ENCODE measurements at places on chromosomes 4 and X.

DNA sequence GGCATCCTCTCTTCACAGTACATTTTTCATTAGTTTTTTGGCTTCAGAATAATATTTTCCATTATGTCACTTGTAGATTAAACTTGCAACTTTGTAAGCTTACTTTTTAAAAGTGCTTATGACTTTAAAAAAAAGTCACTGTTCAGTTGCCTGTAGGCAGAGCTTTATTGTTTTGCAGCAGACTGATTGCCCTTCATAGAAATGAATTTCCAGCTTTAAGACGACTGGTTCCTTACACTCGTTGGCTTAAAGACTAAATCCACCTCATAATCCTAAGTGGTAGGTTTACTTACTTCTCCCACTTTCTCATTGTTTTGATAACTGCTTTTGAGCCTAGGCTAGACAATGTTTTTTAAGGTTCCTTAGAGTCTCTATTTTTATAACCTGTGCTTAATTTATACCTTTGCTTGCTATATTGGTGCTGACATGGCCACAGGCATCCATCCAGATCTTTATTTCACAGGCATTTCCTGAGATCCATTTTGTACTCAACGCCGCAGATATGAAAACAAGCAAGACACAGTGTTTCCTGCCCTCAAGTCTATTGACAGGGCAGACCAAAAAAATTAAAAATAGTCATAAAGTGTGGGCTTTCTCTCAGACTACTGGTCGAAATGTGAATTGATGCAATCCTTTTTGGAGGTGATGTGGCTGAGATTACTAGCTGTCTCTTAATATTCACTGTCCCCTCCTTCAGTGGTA is 12.6 kb upstream of the IL13RA2 start:
- DNase-seq, result no peak

DNA sequence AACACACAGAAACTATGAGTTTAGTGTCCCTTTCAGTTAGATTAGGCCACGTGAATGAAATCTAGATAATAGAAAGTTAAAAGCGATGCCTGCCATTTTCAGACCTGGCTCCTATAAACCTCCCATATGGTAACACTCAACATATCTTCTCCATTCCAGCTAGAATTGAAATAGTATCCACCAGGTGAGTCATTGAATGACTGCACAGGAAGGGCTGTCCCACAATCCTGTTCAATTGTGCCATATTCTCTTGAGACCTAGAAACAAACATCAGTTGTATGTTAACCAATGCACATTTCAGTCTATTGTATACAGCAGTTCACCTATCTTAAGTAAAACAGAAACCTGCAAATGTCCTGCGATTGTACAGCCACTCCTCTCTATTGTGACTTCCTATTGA is 659.3 kb upstream of the SLIT2 start:
- no peak for DNase-seq

- no peak for DNase-seq
These were observed 16.4 kb downstream of the PNMA6F start for GRCh38 chrX:153304988-153305736.

DNA sequence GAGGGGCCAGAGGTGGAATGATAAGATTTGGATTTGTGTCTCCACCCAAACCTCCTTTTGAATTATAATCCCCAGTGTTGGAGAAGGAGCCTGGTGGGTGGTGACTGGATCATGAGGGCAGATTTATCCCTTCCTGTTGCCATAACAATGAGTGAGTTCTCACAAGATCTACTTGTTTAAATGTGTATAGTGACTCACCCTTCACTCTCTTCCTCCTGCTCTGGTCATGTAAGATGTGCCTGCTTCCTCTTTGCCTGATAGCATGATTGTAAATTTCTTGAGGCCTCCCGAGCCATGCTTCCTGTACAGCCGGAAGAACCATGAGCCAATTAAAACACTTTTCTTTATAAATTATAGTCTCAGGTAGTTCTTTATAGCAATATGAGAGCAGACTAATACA is 348.6 kb downstream of the AR start:
- DNase-seq, result no peak

DNA sequence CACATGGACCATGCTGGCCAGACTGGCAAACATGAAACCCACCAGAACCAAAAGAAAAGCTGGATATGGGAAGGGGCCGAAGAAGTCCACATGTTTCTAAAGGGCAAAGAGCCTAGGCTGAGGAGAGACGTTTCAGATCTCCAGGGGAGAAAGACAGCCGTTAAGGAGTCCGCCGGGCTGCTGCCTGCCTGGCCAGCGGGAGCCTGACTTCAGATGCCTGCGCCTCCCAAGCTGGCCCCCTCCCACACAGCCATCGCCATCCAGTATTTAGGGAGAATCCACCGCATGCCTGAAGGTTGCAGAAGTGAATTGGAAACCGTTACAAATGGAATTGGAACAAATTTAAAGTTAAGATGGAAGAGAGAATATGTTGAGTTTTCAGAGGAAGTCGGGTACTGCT is 2.9 kb downstream of the TBL1X start:
- no peak for DNase-seq

DNA sequence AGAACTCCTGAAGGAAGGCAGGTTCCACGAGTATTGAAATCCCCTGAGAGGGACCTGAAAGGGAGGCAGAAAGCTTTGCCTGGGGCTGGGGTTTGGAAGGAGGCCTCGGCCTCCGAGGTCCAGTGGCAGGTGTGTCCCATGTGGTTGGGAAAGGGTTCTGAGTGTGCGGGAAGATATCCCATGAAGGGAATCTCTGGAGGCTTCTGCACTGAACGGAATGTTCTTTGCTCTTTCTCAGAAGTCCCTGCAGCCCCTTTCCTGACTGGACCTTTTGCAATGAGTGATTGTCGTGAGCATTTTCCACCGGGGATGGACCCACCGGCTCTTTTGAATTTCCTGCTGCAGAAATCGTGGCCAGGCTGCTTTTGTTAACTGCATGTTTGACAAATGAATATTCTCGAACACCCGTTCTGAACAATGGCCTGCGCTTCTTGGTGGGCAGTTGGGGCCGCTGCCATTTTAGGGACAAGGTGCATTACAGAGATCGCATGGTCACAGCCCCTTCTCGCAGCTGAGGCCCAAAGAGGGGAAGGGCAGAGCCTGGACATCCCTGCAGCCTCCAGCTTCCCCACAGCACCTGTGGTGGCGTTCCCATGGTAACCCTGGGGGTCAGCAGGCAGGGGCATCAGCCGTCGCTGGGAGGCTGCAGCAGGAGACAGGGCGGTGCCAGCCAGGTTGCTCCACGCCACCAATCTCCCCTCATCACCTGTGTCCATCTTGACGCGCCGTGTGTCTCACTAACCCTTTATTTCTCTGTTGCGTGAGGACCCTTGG is 18.3 kb upstream of the HTRA3 start:
- DNase-seq, result no peak

DNA sequence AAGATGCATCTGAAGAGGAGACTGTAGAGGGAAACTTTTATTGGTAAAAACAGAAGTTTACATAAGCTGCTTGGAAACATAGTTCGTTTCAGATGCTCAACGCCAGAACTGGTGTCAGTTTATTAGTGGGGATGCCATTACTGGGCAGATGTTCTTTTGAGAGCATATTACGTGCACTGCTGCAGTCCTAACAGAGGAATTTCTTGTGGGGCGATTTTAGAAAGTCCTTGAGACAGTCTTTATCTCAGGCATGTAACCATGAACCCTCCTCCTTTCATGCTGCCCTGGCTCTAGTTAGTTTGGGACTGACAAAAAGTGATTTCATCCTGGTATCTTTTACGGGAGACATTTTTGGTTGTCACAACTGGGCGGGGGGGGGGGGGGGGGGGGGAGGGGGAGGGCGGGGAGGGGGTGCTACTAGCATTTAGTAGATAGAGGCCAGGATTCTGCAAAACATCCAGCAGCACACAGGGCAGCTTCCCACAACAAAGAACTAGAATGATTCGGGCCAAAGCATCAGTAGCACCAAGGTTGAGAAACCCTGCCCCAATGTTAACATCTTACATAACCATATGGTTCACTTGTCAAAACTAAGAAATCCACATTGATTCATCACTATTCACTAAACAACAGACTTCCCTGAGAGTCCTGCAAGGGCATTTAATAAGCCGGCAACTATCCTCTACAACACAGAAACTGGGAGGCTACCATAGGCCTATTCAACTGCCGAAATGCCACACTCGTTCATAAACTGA is 118.6 kb upstream of the FTHL17 start:
- DNase-seq, result no peak

GRCh38 chr4:963276-964225 is 9.8 kb downstream of the DGKQ start:
- no peak for DNase-seq

DNA sequence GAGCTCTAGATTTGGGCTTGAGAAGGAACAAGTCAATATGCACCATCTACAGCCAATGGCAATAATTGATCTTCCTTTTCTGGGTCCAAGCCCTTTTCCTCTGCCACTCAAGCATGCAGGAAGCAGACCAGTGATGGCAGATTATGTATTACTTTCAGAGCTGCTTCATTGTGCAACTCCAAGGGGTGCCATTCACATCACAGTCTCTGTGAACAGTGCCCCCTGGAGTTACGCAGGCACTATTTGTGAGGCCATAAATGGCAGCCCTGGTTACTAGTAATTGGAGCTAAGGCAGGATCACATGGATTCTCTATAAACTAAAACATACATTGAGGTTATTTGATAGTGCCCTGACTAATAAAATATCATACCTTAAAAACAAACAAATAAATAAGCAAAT is 313.4 kb upstream of the SLC7A11 start:
- DNase-seq, result no peak

- no peak for DNase-seq
These were observed 904.1 kb downstream of the RPA4 start for GRCh38 chrX:97787849-97788248.

DNA sequence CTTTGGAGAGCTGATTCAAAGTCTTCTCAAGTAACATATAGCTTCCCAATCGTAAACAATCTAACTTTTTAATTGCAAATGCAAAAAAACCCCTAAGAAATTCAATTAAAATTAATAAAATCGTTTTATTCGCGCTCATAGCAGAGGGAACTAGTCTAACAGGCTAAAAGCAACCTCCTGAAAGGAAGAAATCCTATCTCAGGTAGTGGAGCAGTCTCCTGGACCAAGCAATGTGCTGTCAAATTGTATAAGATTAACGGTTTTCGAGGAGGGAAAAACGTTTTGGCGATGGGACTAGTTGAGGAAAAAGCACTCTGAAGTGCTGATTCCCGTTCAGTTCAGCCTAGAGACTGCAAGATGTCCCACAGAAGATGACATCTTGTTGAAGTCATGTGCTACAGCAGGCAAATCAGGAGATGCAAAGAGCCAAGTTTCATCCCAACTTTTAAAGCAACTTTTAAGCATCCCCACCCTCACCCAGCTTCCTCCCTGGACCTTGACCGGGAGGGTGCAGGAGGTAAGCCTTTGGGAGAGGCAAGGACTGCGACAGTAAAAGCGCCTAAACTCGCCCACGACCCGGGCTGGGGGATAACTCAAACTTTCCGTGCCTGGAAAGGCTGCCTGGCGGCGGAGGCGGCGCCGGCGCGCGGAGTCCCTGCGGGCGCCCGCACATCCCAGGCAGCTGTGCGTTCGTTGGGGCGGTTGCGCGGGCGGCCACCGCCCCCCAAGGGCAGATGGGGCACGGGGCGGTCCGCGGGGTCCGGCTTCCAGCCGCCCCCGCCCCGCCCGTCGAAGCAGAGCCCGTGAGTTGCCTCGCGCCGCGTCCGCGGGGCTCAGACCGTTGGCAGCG is 784 bp downstream of the MAP7D3 start:
- DNase-seq, result no peak

- DNase-seq, result no peak
These were observed 343.5 kb upstream of the GATB start for GRCh38 chr4:152104356-152104755.

DNA sequence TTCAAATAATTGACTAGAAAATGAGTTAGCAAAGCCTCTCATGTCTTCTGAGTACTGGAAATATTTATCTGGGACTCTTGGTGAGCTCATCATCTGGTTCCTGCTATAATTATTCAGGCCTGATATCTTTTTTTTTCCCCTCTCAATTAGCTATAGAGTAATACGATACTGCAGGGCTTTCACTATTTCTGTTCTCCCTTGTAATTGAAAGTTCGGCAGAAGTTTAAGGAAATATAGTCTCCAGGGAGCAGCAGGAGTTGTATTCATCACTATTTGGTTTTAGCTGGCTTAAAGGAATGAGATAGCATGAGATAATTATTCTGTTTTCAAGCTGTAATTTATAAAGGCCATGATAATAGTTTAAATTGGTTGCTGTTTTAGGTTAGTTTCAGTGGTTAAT is 378.6 kb upstream of the EPHA5 start:
- DNase-seq, result no peak

DNA sequence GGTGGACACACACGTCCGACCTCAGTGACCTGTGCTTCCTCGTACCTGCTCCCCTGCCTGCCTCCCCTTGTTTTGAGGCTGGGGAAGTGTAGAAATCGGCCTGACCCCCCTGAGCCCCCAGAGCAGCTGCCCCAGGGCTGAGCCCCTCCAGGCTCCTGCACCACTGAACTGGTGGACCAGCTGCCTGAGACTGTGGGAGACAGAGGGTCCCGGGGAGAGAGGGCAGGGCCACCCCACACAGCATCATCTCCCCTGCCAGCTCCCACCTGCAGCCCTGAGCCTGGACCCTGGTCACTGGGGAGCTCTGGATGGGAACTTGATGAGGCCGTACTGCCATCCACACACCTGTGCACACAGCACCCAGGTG is 15.0 kb upstream of the NAT8L start:
- DNase-seq, result no peak

DNA sequence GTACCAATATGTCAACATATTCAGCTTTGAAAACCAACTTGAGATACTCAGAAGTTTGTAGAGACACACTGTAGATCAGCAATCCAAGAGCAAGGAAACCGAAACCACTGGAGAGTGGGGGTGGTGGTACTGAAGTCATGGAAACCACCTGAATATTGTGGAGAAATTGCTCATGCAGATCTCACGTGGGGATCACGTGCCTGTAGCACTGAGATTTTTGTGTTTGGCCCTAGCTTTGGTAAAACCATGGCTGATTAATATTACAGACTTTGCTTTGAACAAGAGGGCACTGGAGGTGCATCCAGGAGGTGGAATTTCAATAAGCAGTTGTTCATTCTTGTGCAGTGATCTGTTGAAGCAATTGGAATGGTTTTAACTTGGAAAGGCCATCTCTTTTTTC is 47.2 kb downstream of the GBA3 start:
- DNase-seq, result no peak

GRCh38 chrX:87732133-87732532 is 214.5 kb downstream of the KLHL4 start:
- DNase-seq, result no peak

Measured in hippocampal formation (tissue), 2 donors.